GM13977 (cell line): ENCODE measurements at places on chromosomes 4 and X.

DNA sequence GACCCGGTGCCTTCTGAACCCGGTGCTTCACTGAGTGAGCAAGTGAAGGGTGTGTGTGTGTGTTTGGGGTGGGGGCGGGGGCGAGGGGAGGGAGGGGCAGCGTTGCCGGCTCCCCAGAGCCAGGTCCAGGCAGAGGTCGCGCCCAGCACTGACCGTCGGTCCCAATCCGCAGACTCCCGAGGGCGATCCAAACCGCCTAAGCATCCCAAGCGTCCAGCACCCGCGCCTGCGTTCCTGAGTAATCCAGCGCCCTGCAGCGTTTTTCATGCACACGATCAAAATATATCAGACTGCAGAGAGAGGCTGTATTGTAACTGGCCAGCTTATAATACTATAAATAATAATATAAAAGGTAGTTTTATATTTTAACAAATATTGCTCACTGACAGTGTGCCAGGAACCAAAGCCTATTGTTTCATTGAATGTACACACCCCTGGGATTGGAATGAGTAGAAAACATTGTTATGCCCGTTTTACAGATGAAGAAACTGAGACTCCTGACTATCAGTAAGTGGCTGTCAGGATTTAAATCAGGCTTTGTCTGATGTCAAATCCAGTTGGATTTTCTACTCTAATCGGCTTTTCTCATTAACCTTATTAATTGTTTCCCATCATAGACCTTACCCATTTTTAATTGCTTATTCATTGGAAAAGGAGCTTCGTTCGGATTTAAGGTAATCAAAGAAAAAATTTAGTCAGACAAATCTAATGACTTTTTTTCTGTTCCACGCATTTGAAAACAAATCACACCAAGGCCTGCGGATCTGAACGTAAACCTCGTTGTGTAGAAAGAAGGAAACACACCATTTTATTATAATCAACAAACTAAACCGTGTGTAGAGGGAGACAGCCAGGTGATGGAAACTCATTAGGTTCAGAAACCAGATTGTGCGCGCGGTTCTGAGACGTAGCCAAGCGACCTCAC lies 4.0 kb upstream of the NKX3-2 start:
- peak; percentile 31 for DNase-seq

DNA sequence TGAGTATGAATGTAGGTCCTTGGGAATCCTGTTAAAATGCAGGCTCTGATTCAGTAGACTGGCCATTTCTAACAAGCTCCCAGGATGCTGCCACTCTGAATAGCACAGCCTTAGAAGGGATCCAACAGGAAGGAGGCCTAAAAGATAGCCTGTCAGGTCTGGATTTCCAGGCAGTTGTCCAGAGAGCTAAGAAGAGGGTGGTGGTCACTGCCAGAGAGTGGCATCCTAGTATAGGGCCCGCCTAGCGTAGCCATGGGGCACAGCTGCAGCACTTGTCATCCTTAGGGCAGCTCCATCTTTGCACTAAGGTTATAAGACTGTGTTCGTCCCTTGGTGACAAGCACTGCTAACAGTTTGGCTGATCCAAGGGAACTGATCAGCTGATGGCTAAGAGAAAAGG lies 20.5 kb upstream of the NUP54 start:
- no peak for DNase-seq

GRCh38 chrX:151977009-151977408 lies 2.5 kb upstream of the GABRE start:
- DNase-seq = no peak

GRCh38 chr4:145847764-145848163 lies 90.9 kb downstream of the ZNF827 start:
- DNase-seq = no peak
